ENCODE measurements at places on chromosomes 4 and X. TPM values are rescaled to one million over a fixed set of nuclear protein-coding genes. Genes with fewer than 3 reads are reported as not detected.

GRCh38 chr4:153151535-153152455 lies 52.4 kb upstream of the TRIM2 start:
- DNase-seq: no peak

GRCh38 chr4:25531272-25531671 lies 124.4 kb upstream of the SLC34A2 start:
- DNase-seq: no peak

DNA sequence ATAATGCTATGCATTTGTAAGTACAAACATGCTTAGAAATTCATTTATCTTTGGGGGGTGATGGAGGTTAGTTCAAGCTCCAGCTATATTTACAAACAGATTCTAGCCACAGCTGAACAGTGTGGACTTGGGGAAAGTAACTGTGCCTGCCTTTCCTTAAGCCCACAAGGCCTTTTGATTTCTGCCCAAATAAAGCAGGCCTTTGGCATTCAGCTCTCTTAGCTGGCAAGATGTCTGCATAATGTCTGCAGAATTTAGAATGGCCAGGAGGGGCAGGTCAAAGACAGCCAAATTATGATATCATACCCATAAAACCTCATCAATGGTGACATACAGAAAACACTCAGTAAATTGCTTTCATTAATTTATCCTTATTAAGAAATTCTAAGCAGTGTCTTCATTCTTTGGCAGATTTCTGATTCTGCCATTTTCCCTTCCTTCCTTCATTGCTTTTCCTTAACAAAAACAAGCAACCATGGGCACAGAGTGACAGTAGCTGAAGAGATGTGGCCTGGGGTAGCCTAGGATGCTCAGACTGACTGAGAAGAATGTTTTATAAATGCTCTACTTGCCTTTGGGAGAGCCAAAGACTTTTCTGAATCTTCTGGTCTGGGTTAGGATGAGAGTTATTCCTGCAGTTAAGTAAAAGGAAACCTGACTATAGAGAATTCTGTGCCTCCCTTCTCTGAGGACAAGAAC lies 538.7 kb upstream of the NR3C2 start:
- DNase-seq: no peak

DNA sequence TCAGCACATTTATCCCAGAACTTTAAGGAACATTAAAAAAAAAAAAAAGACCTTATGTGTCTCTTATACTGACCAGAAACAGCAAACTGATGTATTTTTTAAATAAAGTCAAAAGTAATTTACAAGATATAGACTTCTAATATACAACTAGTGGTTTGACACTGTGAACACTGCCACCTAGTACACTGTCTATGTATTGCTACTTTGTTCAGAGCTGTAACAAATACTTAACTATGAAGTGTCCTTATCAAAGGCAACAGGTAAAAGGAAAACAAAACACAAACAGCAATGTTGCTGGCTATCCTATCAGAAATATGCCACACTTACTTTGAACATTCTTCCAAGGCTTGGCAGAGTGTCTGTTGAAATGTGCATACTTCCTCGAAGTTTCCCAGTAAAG lies 60.4 kb downstream of the CD40LG start:
- no peak for DNase-seq

The CITED1 gene
- total RNA-seq: not detected

The PCGF3 gene
- total RNA-seq: 54.3 TPM

The BTK gene
- total RNA-seq: 7.2 TPM
